ENCODE measurements at places on chromosomes 3 and 15.

DNA sequence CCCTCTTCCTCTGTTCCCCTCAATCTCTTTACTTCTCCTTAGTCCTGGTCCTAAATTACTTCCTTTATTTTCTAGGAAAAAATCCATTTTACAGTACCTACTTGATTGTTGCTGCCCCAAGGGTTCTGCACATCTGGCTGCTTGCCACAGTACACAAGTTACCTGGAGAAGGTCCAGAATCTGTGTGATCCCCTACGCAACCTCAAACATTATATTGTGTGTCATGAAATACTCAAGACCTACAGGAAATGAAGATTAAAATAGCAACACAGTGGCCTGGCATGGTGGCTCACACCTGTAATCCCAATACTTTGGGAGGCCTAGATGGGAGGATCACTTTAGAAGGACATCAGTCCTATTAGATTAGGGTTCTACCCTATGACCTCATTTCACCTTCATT lies 48.7 kb downstream of the PRKAR2A start:
- H3K27ac ChIP-seq, result no peak overlapping the region
- H3K4me1 ChIP-seq, result no peaks in the 10 kb centered on the region
- no peaks in the 10 kb centered on the region for H3K36me3 ChIP-seq
- H3K4me3 ChIP-seq, result no peak overlapping the region
- no peak for DNase-seq

DNA sequence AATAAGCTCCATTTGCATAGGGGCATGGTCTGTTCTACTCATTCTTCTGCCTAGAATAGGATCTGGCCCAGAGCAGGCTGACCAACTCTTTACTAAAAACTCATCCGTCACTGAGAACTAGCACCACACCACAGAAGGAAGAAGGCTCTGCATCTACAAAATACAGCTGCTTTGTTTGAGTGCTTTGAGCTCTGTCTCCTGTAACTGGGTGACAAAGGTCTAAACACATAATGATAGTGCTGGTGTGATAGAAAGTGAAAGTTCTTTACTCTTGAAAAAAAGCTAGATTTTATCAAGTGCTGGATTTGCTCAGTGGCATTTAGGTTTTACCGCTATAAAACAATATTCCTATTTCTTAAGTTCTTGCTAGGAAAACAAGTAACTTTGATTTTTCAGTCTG lies 140.7 kb downstream of the FHIT start:
- no peaks in the 10 kb centered on the region for H3K4me1 ChIP-seq
- H3K4me3 ChIP-seq, result no peak overlapping the region
- H3K27ac ChIP-seq, result no peak overlapping the region
- no peaks in the 10 kb centered on the region for H3K27me3 ChIP-seq

- no peak overlapping the region for H3K4me3 ChIP-seq
- no peaks in the 10 kb centered on the region for H3K36me3 ChIP-seq
- H3K27me3 ChIP-seq, result peaks cover 61% of the 10 kb centered on the region
- no peak overlapping the region for H3K27ac ChIP-seq
- no peaks in the 10 kb centered on the region for H3K4me1 ChIP-seq
Observed at GRCh38 chr15:51696566-51696965, 15.3 kb downstream of the SCG3 start.

DNA sequence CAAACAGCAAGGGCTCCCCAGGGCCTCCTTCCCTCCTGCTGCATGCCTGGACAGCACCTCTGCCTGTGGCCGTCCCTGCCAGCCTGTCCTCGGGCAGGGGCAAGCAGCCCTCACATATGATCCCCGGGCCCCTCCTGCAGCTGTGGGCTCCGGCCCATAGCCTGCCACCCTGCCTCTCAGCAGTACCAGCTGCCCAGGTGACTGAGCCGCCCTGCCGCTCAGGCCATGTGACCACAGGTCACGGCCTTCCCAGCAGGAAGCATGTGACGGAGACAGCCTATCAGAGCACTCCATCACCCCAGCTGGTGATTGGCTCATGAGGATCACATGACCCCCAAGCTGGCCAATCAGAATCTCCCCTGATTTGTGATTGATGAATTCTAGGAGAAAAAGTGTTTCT lies 23.9 kb downstream of the ALDH1L1 start:
- H3K27me3 ChIP-seq, result 0 out of 2 replicates have a peak, but pooled peaks cover 3% of the 10 kb centered on the region
- no peak overlapping the region for H3K4me3 ChIP-seq
- no peaks in the 10 kb centered on the region for H3K4me1 ChIP-seq
- H3K36me3 ChIP-seq, result no peaks in the 10 kb centered on the region
- no peak overlapping the region for H3K27ac ChIP-seq

- H3K4me1 ChIP-seq, result peaks cover 50% of the 10 kb centered on the region
- no peaks in the 10 kb centered on the region for H3K36me3 ChIP-seq
- DNase-seq, result no peak
- no peaks in the 10 kb centered on the region for H3K27me3 ChIP-seq
- H3K27ac ChIP-seq, result no peak overlapping the region
Observed at GRCh38 chr15:75653347-75653913, 5.7 kb downstream of the SNX33 start.

DNA sequence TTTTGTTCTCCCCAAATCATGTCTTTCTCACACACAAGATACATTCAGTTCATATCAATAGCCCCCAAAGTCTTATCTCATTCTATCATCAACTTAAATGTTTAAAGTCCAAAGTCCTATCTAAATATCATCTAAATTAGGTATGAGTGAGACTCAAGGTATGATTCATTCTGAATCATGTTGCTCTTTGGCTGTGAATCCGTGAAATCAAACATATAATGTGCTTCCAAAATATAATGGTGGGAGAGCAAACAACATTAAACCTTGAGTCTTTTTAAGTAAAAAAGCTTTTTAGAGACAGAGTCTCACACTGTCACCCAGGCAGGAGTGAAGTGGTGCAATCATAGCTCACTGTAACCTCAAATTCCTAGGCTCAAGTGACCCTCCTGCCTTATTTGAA lies 139.1 kb downstream of the SAMMSON start:
- no peak overlapping the region for H3K4me3 ChIP-seq
- DNase-seq, result no peak
- no peak overlapping the region for H3K27ac ChIP-seq

GRCh38 chr3:194035406-194036138 lies 100.4 kb upstream of the HES1 start:
- peak; percentile 13 for DNase-seq
- no peaks in the 10 kb centered on the region for H3K36me3 ChIP-seq

GRCh38 chr3:60025096-60026050 lies 975.5 kb upstream of the CFAP20DC start:
- no peak overlapping the region for H3K4me3 ChIP-seq
- peak; percentile 44 for DNase-seq
- no peak overlapping the region for H3K27ac ChIP-seq
- peaks cover 14% of the 10 kb centered on the region for H3K4me1 ChIP-seq
- H3K36me3 ChIP-seq, result no peaks in the 10 kb centered on the region
